ENCODE measurements at places on chromosomes 13 and 19.
A peak's percentile ranks its signal among the peaks of the same experiment; 100 is the strongest.

DNA sequence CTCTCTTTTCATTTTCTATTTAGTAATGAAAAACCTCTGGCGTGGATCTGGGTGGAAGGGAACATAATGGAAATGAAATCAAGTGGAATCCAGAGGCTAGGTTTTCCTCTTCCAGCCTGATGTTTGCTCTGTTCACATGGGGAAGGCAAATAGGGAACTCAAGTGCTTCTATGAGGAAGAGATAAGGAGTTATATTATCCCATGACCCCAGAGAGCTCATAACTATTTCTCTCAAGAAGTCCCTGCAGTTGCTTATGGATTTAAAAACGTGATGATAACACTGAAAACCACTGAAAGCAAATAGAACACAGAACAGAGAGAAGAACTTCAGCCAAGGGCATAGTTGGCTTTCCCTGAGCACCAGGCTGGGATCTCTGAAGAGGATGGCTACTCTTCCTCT lies 157.8 kb downstream of the B3GLCT start:
- DNase-seq, result no peak

GRCh38 chr13:70108356-70109105 lies at the start of gene KLHL1:
Gene KLHL1, minus strand, starts transcription at chr13:70108452. Its CDS starts 753 bp downstream, at chr13:70107699.
- no peak for DNase-seq

DNA sequence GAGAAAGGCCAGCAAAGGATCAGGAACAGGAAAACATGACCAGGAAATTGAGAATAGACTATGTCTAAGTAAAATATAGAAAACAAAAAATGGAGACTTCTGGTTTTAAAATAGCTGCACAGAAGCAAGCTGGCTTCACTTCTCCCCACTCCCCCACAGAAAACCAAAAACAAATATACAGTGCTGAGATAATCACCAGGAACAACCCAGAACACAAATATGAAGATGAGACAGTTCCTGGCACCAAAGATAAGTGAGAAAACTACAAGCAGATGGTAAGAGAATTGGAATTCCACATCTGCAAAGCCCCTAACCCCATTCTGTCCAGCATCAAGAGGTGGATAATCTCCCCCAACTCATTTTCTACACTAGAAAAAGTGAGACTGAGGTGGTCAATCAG lies 397.7 kb downstream of the SUCLA2 start:
- DNase-seq, result no peak

GRCh38 chr13:104256701-104257100 lies 1190.5 kb upstream of the SLC10A2 start:
- no peak for DNase-seq

GRCh38 chr19:52170304-52170703 lies 1.1 kb downstream of the ZNF836 start:
- DNase-seq, result no peak

- DNase-seq, result no peak
These were observed 9.1 kb upstream of the SPACA7 start for GRCh38 chr13:112366907-112367646.

DNA sequence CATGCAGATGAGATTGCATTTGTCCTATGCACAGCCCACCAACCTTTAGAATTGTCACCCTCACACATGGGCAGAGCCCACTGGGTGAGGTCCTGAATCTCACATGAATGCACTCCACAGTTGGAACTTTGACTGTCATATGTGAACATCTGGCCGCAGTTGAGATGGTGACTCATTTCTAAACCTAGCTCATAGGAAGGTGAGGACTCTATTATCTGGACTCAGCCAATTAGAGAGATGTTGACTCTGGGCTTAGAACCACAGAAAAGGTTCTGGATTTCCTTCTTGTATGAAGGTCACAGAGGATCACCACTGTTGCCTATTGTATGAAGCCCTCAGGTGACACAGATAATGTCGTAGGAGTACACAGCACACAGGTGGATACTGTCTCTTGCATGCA lies 25.6 kb upstream of the ZNF681 start:
- no peak for DNase-seq

DNA sequence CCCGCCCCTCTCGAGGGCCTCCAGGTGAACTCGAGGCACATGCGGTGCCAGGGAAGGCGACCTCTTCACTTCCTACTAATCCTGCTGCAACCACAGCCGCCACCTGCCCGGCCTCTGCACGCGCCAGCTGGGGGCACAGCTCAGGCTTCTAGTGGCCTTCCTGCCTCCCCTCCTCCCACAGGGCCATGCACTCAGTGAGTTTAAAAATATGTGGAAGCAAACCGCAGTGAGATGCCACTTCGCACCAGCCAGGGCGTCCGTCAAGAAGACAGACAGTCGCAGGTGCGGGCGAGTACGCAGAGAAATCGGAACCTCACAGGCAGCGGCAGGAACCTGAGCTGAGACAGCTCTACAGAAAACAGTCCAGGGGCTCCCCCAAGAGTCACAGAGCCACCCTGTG lies 10.4 kb downstream of the LMNB2 start:
- no peak for DNase-seq

DNA sequence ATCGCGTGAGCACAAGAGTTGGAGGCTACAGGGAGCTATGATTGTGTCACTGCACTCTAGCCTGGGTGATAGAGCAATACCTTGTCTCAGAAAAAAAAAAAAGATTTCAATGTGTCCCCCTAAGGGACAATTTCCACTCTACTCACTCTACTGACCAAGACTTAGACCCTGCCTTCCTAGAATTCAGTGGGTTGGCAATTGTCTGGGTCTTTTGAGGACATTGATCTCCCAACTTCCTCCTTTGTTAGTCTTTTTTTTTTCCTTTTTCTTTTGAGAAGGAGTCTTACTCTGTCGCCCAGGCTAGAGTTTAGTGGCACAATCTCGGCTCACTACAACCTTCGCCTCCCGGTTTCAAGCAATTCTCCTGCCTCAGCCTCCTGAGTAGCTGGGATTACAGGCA lies 2.2 kb downstream of the SPTBN4 start:
- DNase-seq, result no peak

- no peak for DNase-seq
These were observed 291.8 kb downstream of the HS6ST3 start for GRCh38 chr13:96381681-96382080.

DNA sequence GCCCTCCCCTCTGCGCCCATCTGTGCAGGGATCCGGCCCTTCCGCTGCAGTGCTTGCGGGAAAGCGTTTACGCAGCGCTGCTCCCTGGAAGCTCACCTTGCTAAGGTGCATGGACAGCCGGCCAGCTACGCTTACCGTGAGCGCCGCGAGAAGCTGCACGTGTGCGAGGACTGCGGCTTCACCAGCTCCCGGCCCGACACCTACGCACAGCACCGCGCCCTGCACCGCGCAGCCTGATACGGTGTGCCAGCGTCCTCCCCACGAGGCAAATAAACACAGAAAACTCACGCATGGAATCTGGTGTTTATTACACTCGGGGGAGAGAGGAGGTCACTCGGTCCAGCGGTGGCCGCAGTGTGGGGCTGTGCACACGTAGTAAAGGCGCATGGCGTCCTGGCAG lies 1.2 kb downstream of the POLR2I start:
- DNase-seq, result no peak

DNA sequence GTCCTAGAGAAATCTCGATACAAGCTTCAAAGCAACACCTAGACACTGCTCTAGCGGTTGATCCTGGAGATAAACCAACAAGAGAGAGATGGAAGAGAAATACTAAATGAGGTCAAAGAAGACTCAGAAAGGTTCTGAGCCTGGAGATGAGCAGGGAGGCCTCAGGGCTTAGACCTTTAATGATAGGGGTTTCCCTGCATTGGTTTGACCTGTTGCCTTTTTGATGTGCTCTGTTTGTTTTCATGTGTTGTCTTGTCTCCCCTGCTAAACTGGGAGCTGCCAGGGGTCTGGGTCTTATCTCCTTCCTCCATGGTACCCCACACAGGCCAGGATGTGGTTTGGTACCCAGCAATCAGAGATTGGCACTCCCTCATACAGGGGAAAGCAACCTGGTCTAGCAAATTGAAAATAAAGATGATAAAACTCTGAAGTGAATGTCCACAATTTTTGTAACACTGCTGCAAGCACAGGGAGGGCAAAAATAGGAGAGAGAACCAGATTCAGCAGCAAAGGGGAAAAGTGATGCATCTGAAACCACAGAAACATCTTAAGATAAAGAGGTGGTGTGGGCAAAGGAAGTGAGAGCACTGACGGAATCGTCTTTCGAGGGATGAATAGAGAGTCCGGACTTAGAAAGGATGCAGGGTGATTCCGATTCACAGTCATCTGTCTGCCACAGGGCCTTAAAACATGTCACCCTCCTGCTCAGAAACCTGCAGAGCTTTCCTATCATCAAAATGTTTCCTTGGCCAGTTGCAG lies 3.5 kb downstream of the FFAR2 start:
- DNase-seq, result no peak

DNA sequence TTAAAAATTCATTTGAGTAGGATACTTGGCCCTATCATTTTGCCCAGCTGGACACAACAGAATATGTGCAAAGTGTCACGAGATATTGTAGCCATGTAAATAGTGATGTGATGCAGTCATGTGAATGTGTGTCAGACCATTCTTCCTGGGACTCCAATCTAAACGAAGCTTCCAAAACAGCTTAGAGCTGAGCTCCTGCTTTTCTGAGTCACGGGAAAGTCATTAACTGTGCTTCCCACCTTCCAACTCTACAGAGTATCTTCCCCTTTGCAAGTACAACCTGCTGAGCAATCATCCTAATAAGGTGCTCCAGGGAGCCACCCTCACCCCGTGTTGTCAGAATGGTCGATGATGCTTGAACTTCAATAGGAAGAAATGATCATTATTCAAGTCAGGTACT lies 294.7 kb downstream of the MYO16 start:
- no peak for DNase-seq

DNA sequence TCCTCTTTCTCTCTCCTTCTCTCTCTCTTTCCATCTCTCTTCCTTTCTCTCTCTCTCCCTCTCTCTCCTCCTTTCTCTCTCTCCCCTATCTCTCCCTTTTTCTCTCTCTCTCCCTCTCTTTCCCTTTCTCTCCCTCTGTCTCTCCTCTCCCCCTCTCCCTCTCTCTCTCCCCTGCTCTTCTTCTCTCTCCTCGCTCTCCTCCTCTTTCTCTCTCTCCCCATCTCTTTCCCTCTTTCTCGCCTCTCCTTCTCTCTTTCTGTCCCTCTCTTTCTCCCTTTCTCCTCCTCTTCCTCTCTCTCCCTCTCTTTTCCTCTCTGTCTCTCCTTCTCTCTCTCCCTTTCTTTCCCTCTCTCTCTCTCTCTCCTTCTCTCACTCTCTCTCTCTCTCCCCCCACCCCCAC lies 196.6 kb downstream of the UQCRFS1 start:
- DNase-seq, result no peak

DNA sequence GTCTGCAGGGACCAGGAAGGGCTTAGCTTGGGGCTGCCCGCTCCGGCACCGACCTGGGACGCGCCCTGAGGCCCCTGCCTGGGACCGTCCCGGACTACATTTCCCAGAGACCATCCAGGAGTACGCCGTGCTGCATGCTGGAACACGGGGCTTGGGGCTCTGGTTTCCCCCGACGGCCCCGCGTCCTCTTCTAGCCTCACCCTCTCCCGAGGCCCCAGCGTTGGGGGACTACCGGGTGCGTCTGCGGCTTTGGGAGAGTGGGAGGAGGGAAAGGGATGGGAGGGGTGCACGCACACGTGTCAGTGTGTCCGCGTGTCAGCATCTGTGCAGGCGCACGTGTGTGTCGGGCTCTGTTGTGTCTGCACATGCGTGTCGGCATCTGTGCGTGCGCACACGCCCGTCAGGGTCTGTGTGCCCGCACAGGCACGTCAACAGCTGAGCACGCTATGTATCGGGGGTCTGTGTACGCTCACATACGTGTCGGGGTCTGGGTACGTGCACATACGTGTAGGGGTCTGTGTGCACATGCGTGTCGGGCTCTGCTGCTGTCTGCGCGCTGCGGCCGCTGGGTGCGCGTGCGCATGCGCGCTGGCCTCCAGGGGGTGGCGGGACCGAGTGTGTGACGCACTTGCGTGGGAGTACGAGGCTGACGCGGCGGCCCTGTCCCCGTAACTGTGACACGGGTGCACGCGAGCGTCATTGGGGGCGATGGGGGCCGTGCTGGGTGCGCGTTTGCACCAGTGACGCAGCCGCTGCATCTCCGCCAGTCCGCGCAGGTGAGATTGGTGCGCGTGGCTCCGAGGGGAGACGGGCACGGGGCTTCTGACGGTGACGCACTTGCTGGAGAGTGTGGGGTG lies at the start of gene ZNF331:
ZNF331 (plus strand) TSS at position 625 of the 857 bp plus-strand sequence. CDS start 31,232 bp downstream, outside the sequence.
- peak; percentile 2 for DNase-seq

DNA sequence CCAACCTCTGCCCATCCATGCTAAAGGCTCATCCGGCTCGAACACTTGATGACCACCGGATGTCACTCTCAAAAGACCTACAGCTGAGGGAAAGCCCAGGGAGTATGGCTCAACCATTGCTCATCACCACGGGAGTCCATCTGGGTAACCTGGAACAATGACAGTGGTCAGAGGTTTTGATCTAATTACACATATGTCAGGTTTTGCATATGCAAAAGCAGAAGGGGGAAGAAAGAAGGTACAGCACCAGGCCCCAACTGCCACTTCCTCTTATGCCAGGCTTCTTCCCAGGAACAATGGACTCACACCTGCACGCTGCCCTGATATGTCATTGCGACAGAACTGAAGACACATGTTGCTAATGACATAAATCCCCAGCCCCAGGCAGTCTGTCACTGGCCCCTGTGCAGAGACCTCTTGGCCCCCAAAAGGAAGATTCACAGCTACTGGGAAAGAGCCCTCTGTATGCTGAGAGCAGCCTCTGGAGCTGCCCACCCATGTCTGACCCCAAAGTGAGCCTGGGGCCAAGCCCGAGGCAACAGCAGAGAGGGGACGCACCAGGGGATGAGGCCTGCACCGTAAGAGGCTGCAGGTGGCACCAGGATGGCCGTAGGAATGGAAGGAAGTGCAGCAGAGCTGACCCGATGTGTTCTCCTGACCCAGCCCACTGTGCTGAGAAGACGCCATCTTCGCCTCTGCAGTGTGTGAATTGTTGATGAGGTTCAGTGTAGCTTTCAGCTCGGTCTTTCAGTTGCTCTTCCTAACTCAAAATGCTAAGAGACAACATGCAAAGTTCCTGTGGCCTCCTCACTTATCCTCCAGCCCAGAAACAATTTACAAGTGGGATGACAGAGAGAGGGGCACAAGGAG lies 26.3 kb downstream of the EPS15L1 start:
- no peak for DNase-seq

DNA sequence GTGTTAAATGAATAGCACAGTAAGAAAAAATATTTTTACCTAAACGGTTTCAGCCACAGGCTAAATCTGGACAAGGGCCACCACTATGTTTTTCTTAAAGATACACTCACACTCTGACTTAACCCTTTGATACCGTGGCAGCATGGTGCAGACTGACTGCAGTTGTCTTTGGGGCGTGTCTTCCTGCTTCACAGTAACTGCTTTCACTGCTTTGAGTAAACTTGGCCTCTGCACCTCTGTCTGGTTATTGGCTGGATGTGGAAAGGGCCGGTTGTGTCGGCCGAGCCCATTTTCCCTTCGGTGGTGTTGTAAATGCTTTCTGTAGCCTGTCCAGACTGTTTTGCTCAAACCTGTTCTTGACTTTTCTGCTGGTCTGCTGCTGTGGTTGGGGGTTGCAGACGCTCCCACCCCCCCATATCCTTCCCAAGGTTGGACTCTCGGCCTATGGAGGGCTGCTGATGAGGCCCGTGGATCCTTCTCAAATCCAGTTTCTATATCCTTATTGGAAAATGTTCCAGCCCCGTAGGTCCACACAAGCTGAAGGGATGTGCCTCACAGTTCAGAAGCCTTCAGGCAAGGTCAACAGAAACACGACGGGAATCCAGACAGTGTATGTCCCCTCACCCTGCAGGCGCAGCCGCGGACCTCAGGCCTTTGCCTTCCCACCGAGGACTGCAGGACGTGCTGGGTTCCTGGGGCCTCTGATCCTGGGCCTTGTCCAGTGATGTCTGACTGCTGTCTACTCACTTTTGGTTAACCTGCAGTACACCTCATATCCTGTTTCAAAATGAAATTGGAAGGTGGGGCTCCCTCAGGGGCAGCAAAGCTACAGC lies 90.2 kb upstream of the RNF113B start:
- DNase-seq, result no peak

- DNase-seq, result no peak
These were observed 15.7 kb downstream of the TMEM143 start for GRCh38 chr19:48348045-48348444.
